ENCODE measurements at places on chromosomes 3 and 15.

GRCh38 chr3:76403556-76403955, 618.2 kb upstream of the ZNF717 start:
- DNase-seq, result no peak

DNA sequence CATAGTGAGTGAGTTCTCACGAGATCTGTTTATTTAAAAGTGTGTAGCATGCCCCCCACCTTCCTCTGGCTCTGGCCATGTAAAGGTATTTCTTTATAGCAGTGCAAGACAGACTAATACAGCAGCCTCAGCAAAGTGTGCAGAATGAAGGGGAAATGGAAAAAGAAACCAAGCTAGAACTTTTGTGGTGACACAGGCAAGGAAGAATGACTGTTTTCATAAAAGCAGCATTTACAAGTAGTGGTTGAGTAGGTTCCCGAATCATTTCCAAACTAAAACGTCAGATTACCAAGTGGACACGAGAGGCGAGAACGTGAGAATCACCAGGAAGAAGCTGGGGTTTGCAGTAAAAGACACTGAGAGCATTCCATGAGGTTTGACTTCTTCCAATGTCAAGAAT, 100.2 kb upstream of the AKAP13 start:
- DNase-seq, result no peak

- DNase-seq, result no peak
Measured at GRCh38 chr15:36254426-36254825, 325.0 kb upstream of the CDIN1 start.

DNA sequence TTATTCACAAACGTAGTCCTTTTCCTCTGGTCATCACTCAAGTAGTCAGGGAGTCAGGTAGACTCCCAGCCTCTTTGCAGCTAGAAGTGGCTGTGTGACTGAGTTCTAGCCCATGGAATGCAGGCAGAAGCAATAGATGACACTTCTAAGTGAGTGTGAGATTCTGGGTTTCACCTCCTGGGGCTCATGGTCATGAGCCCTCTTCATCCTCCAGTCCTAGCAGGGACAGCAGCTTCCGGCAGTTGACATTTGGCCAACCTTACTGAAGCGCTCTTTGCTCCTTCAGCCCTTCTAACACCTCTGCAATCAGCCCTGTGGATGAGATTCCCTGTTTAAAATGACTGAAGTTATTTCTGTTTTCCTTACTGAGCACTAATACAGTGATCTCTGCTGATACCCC, 21.8 kb downstream of the SLC12A8 start:
- DNase-seq, result no peak

GRCh38 chr3:7461202-7461825, 600.4 kb downstream of the GRM7 start:
- no peak for DNase-seq

DNA sequence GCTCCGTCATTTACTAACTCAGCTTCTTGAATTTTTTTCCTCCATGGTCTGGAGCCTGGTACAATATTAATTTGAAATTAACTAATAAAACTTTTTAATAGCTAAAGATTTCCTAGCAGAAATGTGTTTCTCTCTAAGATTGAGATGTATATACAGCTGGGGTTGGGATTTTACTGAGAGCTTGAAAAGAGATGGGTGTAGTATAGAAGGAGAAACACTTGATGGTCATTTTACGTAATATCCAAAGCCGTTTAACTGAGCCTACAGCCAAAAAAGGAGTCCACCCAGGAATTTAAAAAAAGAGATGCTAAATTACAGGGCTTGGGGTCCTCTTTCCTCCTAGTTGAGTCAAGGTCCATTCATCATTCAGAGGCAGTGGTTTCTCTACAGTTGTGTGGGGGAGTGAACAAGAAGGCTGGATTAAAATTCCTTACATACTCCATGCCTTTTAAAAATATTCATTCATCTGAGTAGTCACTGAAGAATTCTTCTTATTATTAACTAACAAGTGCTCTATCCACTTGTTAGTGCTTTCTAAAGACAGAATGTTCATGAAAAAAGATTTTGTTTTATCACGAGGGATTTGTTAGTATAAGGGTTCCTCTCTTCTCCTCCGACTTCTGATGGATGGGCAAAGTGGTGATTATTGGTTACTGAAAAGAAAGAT, 255.3 kb upstream of the IL12A start:
- no peak for DNase-seq

DNA sequence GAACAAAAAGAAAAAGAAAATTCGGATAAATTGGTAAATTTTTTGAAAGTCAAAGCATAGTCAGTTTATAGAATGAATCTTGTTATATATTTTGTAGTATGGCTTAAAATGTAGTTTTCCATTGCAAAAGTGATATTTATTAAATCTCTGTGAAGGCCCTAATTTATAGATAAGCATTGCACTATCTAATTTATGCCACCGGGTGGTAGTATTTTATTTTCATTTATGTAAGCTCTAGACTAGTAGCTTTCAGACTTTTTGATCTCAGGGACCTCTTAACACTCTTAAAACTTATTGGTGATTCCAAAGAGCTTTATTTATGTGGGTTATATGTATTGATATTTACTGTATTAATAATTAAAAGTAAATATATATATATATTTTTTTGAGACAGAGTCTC, 133.9 kb upstream of the LRRFIP2 start:
- no peak for DNase-seq

DNA sequence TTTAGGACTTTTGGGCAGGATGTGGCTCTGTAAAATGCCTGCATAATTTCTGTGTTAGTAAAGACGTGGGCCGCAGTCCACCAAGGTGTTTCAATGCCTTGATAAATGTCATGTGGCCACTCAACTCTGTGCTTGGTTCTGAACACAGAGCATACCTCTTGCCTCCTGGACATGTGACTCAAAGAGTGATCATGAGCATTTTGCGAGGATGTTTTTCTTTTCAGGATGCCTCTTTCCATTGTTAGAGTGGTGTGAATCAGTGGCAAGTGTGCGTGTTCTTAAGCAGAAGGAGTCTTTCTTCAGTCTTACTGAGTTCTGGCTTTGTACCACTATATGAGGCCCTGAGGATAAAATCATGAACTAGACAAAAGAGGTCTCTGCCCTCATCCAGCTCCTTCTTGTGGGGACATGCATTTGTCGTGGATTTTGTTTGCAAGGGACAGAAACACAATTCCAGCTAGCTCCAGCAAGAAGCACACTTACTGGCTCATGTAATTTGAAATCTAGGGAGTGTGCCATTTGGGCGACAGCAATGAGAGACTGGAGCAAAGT, 363.4 kb downstream of the LRTM1 start:
- DNase-seq, result no peak

DNA sequence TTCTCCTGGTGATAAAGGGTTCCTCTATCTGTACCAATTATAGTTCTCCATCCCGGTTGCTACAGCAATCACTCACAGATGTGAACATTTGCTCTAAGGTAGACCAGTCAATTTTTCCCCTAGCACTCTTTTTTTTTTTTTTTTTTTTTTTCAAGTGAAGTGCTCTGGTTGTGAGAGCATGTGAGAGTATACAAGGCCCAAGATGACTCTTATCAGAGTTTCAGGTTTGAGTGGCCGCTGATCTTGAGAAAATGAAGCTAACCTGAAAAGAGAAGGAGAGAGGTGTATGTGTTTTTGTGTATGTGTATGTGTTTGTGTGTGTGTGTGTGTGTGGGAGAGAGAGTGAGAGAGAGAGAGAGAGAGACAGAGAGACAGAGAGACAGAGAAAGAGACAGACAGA, 44.4 kb upstream of the OTOL1 start:
- no peak for DNase-seq

DNA sequence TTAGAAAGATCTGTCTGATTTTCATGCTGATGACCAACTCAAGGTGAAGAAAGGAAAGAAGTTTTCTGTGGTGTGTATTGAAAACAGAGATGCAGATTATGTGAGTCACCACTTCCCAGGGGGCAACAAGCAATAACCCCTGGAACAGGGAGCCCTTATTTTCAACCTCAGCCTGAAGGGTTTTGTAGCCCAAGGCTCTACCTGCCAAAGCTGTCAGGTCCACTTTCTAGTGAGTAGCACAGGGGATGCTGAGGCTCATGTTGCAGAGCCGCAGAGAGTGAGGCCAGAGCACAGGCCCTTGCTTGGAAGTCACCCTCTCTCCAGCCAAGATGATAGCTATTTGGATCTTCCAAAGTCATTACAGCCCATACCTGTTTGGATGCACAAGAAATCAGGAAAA, 152.2 kb upstream of the SLC24A5 start:
- no peak for DNase-seq

- DNase-seq, result peak; percentile 77
Measured at GRCh38 chr15:81001152-81002008, 657 bp downstream of the TLNRD1 start.

- DNase-seq, result no peak
Measured at GRCh38 chr15:98969126-98969735, 38.4 kb downstream of the PGPEP1L start.

DNA sequence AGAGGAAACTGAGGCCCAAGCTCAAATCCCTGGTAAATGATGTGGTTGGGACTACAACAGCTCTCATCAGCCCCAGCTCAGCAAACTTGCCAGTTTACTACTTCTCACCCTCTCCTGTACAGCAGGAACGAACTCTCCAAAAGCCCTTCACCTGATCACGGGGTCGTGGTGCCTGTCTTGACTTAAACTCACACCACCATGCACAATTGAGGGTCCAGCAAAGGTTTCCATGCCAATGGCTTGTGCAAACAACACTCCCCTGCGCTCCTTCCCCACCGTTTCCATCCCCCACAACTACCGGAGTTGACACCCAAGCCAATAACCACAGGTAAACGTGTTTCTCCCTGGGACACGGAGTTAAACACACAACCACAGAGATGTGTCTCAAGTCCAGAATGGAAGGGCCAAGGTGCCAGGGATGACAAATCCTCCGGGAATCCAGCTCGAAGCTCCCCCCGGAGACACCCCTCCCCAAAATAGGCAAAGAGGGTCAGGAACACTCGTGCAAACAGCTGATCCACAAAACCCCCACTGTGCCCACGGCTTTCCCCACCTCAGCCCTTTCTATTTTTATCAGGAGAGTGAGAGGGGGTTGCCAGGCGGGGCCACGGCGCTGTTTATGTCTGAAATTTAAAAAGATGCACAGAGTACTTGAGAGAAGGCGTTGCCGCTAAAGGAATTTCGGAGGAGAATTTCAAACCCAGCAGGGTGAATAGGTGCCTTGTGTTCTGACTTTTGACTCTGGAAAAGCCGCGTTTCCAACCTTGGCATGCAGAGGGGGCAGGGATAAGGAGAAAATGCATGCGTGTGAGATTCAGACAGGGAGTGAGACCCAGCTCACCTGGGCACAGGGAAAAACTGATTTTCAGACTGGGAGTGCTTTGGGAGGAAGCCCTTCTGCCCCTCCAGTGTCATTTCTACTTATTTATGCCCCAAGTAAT, 10.6 kb upstream of the ACAN start:
- DNase-seq, result no peak

DNA sequence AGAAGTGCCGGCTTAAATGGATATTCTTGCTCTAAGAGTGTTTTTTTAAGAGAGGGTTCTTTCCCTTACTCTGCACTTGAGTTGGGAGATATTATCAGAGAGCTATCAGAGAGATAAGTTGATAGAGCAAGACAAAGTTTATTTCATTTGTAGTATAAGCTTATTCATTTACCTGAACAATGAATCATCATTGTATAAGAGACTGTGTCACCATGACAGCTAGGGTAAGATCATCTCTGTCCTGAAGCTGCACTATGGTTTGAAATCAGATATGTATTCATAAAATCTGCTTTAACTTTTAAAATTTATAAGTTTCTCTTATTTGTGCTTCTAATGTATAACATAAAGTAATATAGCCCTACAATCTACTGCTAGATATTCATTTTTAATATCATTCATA, 128.1 kb upstream of the ARL6 start:
- no peak for DNase-seq

- no peak for DNase-seq
Measured at GRCh38 chr3:20352546-20353179, 166.7 kb upstream of the SGO1 start.

- no peak for DNase-seq
Measured at GRCh38 chr3:56131974-56132590, 336.2 kb downstream of the ERC2 start.

DNA sequence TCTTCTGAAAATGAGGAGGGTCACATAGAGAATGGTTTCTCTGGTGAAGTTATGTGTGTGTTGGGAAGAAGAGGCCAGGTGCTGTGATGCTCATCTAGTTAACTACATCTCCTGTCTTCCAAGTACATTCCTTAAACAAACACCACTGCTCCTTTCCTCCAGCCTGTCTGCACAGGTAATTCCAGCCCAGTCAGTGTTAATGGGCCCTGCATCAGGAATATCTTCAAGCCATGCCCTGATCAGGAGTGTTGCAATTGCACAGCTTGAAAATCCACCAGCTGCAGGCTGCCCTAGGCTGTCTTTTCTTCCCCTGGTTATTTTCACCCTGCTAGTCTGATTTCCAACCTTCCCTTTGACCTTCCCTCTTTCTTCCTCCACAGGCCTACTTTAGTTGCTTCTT, 41.9 kb upstream of the LMOD3 start:
- DNase-seq, result no peak

- DNase-seq, result no peak
Measured at GRCh38 chr3:157523814-157524213, 20.6 kb upstream of the VEPH1 start.

- DNase-seq, result no peak
Measured at GRCh38 chr3:196378146-196378841, 40.1 kb upstream of the TM4SF19 start.

GRCh38 chr3:141454906-141455602, 31.8 kb upstream of the RASA2 start:
- peak; percentile 61 for DNase-seq

- no peak for DNase-seq
Measured at GRCh38 chr3:15345608-15346137, 13.3 kb upstream of the SH3BP5 start.

DNA sequence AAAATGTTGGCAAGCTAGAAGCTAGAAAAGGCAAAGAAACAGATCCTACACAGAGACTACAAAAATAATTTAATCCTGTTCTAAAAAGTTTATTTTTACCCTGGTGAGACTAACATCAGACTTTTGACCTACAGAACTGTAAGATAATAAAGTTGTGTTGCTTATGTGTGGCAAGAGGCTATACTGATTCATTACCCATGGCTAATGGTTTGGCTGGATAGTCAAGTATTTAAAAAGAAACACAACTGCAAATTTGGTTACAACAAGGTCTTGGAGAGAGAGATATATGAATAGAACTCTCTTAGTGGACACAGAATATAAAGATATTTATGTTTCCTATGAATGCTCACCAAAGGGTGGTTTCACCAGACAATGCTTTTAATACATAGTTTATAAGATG, 364.2 kb upstream of the PLSCR5 start:
- no peak for DNase-seq

DNA sequence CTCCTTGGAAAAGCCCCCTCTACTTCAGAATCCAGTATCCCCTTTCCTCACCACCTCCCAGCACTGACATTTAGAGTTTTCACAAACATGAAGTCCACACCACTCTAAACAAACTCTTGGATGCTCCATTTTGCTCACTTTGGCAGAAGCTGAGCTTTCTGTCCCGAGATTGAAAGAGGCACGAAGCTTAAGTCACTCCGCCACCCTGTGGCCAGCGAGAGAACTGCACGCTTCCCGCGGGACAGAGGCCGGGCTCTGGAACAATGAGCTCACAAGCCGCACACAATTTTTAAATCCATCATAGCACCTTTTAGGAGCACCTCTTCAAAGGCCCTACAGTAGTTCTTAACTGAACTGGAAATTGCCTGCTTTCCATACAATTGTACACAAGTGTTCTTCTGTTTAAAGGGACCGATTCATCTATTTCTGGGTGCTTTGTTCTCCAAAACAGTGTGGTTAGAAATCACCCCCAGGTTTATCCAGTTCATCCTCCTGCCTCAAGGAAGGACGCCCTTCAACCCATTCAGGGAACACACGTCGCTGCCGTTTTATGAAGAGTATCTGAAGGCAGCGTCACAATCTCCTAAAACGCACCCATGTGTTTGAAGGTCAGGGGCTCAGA, 226.1 kb downstream of the VPS13C start:
- peak; percentile 73 for DNase-seq

- DNase-seq, result no peak
Measured at GRCh38 chr3:127796045-127796830, 26.1 kb downstream of the MGLL start.

All from stimulated activated effector memory CD8-positive, alpha-beta T cell treated with anti-CD3 and anti-CD28 coated beads, Interleukin-12 subunit alpha, Interleukin-12 subunit beta, amount 100 ng/mL, for 72 hours (primary cell).